Stimulated activated CD4-positive, alpha-beta T cell treated with anti-CD3 and anti-CD28 coated beads, Interleukin-15, amount 100 ng/mL, for 1 hour (primary cell): ENCODE measurements at places on chromosomes 4 and X.

DNA sequence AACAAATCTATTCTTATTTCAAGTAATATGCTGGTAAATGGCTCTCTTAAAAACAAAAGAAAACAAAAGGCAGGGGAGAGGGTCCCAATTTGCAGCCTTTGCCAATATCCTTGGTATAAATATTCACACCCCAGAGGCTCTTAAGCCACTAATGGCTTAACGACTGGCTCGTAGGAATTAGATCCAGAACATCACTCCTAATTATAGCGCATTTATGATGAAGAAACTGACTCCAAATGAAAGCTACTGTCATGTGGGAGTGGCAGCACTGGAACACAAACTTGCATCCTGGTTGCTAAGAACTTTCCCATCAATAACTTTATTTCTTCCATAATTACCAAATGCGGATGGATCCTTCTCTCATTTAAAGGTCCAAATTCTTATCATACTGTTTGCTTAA is 138.7 kb downstream of the FRYL start:
- no peak for DNase-seq

GRCh38 chr4:138178566-138178965 is 63.6 kb downstream of the SLC7A11 start:
- no peak for DNase-seq

DNA sequence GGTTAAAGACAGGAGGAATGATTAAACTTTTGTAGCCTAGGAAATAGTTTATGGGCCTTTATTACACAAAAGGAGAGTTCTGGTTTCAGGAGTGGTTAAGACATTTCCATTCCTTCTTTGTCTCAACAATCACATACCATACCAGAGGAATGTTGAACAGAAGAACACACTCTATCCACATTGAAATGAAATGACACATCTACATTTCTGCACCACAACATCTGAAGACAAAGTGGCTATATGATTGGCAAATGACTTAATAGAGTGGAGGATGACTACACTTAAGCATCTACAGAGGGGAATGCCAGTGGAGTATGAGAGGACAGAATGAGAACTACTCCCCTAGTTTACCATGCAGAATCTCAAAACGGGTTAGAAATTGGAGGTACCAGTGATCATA is 8.0 kb downstream of the CYP2U1 start:
- DNase-seq: no peak

DNA sequence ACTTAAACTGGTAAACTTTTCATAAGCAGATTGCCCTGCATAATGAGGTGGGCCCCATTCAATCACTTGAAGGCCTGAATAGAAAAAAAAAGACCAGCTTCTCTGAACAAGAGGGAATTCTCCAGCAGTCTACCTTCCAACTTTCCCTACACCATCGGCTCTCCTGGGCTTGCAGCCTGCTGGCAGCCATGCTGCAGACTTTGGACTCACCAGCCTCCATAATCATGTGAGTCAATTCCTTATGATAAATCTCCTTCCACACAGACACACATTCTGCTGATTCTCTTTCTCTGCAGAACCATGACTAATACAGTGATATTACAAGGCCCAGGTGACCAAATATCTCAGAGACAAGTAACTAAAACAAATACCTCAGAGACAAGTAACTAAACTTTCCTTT is 113.8 kb upstream of the WDR17 start:
- DNase-seq: no peak

DNA sequence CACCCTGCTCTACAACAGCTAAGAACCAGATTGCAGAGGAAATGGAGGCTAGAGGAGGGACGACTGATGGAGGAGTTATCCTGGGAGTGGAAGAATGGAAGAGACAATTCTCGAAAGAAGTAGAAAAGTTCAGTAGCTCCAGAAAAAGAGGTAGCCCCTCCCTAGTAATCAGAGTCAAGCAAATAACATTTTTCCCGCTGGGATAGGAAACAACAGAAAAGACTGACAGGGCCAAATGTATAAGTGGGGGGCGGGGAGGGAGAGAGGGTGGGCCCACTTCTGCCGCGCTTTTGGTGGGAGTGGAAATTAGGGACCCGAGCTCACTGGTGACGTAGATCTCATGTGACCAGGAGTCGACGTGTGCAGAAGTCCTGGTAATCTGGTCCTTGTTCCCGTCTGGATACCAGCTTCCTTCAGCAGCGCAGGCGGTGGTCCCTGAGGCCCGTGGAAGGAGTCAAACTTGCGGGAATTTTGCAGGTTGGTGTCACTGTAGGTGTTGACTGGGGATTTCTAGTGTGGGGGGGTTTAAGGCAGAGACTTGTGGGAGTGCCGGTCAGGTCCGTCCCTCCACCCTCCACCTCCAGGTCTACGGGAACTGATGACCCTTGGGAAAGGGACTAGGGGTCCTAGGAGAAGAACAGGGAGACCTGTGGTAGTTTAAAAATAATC is at the start of gene TCEAL9:
Gene TCEAL9 (plus strand): TSS at position 377 of the 669 bp plus-strand sequence. CDS start 1,179 bp downstream, outside the sequence.
- no peak for DNase-seq

DNA sequence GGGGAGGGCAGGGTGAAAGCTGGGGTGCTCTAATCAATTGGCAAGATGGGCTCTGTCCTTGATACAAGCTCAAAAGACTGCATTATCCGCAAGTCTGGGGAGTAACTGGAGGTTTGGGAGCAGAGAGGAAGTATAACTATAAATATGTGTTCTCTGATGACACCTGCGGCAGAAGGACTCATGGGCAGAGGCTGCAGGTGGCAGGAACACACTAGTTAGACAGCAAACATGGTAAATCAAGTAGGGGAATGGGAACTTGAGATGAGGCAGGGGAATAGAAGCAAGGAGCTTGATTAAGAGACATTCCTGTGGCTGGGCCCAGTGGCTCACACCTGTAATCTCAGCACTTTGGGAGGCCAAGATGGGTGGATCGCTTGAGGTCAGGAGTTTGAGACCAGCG is 30.3 kb downstream of the SH3KBP1 start:
- no peak for DNase-seq

GRCh38 chr4:5446595-5447226 is 261.6 kb downstream of the EVC2 start:
- DNase-seq: no peak

DNA sequence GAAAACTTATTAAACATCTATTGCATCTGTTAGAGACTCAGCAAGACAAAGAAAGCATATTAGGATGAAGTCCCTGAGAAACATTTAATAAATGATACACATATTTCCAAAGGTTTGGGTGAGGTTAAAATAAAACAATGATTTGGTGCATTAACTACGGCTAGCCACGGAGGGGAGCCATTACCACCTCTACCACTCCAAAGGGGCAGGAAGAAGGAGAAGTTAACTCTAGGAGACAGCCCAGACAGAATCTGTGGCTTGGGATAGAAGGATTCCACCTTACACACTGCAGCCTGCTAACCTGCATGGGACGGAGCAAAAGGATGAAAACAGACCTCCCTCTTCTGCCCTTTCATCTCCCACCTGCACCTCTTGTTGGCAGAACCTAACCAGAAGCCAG is 189.1 kb upstream of the C1QTNF7 start:
- DNase-seq: no peak

GRCh38 chr4:40800064-40800463 is 50.3 kb downstream of the NSUN7 start:
- DNase-seq: no peak

DNA sequence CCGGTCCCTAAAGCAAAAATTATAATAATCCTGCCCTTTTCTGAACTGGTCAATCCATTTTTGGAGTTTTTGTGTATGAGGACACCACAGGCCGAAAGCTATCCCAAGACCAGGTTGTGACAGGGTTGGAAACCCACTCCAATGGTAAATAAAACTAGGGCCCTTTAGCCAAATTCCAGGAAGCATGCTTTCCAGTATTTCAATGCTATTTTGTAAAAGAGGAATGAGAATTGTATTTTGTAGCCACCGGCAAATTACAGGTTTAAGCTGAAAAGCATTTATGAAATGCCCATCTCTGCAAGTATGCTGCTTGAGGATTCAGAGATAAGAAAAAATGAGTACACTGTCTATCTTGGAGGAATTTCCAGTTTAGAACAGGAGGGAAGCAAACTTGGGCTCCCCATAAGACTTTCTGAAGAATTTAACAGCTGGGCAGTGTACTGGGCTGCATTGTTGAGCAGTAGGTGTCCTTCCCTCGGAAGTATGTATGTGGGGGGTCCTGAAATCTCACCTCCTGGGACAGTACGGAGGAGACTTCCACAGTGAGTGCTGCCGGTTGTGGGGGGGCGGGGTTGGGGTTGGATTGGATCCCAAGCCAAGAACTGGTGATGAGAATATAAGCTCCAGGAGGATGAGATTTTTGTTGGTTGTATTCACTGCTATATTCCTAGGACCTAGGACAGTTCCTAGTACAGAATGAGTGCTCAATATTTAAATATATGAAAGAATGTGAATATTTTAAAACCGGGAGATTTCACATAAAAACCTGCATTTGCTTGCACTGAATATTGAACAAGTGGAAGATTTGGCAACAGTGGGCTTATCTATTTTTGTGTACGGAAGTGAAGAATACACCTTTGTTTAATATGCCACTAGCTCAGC is 26.8 kb downstream of the OCIAD2 start:
- DNase-seq: no peak

DNA sequence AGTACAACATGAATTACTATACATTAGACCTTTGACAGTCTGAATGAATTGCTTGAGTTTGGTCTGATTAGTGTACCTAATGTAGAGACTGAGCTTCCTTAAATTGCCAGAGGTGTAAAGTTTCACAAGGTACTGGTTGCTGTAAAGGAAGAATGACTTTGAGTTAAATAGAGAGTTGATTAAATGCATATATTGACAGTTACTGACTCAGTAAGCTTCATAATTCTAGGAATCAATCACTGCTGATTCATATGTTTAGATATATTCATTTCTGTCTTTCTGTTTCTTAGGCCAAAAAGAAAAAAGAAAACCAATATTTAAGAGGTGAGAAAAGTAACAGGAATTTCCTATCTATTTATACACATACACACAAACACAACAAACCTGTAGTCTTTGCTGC is 16.2 kb upstream of the ART3 start:
- no peak for DNase-seq

- peak; percentile 25 for DNase-seq
Observed at GRCh38 chrX:45710081-45710801, 509.6 kb upstream of the DIPK2B start.

- DNase-seq: no peak
Observed at GRCh38 chr4:168584321-168584771, 87.5 kb downstream of the PALLD start.

DNA sequence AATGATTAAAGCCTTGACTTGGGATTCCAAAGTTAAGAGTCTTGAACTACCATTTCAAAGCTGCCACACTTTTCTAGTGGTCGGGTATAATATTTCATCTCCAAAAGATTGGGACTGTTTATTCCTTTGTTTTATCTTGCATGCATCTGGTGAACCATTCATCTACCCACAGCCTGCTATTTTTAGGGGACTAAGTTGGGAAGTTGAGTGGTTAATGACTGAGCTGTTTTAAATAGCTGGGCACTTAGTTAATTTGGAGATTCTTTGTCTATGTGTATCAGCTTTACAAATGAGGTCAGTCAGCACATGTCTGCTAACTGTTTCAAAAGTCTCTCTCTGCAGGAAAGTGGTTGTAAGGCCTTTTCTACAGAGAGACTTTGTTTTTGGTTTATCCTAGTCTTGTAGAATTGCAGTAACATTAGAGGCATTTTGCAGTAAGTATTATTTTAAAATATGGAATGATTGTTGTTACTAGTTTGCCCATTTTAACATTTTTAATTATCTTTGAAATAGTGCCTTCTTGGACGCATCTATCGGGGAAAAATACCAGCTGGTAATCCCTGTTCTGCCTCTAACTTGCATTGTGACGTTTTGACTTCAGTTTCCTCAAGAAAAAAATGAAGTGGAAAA is 8.2 kb downstream of the BMP2K start:
- DNase-seq: no peak

DNA sequence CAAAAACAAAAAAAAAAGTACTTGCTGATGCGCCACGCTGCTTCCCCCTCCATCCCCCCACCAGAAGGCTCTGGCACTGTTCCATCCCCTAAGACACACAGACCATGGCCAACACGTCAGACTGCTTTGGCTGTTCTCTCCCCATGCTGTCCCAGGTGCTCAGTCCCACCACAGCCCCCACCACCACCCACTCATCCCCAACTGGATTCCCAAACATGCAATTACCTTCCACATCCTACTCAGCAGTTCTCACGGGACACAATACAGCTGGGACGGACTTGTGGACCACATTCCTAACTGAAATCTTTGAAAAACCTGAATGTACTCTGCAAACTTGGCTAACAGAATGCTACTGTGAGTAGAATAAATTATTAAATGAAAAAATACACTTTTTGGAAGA is 8.6 kb downstream of the FAT1 start:
- no peak for DNase-seq

DNA sequence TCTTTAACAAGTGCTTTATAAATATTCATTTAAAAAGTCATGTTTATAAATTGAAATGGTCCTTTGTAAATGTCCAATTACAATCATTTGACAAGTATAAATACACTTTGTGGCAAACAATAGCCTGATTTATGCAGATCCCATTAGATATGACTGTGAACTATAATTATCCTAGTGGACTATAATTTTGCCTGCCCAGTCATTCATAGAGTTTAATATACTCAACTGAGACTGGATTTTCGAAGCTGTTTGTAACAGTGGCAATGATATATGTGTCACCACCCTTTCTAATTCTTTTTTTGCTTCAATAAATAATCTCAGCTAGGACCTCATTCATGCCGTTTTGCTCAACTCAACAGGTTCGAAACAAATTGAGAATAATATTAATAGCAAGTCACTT is 732.0 kb downstream of the PCDH18 start:
- DNase-seq: no peak

GRCh38 chrX:132576939-132577338 is 88.1 kb upstream of the MBNL3 start:
- DNase-seq: no peak

- DNase-seq: no peak
Observed at GRCh38 chr4:17092736-17093437, 194.4 kb upstream of the LDB2 start.

DNA sequence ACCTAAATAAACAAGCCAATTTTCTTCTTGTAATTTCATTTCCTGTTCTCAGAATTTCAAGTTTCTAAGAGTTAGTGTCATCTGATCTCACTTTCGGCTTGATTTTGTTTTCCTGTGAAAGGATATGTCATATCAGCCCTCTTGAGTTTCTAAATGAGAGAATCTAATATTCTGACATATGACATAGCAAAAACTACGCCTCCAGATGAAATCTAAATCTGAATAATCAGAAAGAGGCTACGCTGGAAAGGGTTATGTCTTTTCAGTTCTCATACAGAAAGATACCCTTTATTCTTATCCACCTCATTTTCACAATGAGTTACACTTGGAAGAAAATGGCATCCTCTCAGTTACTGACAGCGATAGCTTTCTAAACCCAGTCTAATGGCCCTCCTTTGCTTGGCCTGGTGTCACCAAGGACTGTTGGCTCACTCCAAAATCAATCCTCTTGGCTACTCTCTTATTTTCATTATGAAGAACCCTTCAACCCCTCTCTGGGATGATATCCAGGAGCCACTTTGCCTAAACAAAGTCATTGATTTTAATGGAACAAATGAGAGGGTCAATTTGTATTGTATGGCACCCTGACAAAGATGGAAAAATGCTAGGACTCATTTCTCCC is 65.6 kb downstream of the ASB9 start:
- DNase-seq: no peak

- no peak for DNase-seq
Observed at GRCh38 chrX:137166591-137166990, 132.8 kb upstream of the GPR101 start.

- DNase-seq: no peak
Observed at GRCh38 chr4:40840255-40840984, 90.7 kb downstream of the NSUN7 start.

- DNase-seq: no peak
Observed at GRCh38 chrX:446245-446644, 59.5 kb upstream of the PPP2R3B start.
